ENCODE measurements at places on chromosomes 6 and 20.

GRCh38 chr20:49885558-49886332 lies 29.6 kb downstream of the SPATA2 start:
- DNase-seq: no peak

- no peak for DNase-seq
Observed at GRCh38 chr6:129146902-129147301, 264.0 kb downstream of the LAMA2 start.

GRCh38 chr6:2185466-2185865 lies 59.9 kb downstream of the GMDS start:
- no peak for DNase-seq

DNA sequence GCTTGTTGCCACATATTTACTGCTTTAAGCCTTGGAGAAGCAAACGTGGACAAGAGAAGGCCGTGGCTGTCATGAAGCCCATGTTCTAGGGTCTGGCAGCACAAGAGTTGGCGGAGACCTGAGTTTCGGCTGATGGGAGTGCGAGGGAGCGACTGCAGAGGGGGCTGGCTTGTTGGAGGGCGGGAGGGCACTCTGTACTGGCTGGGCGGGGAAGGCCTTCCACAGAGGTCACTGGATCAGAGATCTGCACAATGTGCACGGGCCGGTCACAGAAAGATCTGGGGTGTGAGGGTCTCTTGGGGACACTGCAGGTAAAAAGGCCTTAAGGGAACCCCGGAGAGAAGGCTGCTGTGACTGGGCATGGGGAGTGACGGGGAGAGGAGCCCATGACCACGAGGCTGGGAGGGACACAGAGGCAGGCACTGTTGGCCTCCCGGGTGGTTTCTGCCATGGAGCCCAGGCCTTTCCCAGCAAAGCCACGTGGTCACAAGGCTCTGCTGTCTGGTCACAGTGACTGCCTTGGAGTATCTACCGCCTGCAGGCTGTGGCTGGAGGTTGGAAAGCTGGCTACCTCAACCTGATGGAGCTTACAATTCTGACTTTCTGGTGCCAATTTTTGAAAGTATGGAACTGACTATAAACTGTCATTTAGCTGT lies 23.8 kb downstream of the FOXC1 start:
- DNase-seq: no peak

- DNase-seq: no peak
Observed at GRCh38 chr6:119237177-119237715, 112.3 kb downstream of the MAN1A1 start.

- no peak for DNase-seq
Observed at GRCh38 chr6:139117734-139118133, 17.1 kb upstream of the HECA start.

- no peak for DNase-seq
Observed at GRCh38 chr6:139239064-139239463, 52.7 kb downstream of the TXLNB start.

- no peak for DNase-seq
Observed at GRCh38 chr6:111280445-111280955, 193.2 kb downstream of the SLC16A10 start.

DNA sequence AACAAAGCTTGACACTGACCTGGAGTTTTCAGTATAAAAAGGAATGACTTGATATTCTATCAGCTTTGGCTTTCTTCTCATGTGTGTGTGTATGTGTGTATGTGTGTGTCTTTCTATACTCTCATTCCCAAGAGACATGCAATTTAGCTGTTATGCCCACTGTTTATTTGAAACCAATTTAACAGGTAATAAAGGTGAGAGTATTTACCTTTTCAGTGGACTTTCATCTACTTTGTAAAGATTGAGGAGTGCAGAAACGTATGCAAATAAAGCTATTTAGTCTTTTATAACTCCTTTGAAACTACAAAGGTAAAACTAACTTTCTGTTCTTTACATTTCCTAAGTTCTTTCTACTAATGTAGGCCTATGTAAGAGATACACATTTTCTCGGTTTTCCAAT lies 103.5 kb upstream of the HS3ST5 start:
- DNase-seq: no peak

DNA sequence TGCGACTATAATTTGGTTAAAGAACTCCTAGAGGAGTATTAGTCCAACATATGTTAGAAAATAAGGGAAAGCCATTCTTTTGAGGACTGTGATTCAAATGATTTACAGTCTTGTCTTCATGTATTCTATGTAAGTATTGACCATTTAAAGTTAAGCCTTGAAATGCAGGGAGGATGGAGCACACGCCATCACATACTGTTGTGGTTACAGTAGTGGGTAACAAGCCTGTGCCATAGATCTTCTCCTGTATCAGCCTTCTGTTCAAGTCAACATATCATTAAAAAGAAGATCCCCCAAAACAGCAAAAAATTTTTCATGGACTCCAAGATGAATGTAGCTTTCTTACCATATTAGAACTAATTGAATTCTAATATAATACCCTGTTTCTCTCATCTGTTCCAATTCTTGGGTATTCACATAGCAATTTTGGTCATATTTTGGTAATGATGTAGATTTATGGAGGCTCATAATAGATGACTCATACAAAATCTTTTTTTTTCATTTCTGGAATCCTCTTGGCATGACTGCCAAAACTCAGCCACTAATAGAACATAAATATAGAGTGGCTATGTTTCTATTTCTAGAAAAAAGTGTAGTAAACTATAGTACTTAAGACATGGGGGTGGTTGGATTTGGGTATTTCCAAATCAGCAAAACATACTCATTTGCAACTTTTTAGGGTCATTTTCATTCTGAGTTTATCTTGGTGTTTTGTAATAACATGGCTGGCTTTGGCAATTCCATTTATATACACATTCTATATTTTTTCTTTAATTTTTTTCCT lies 413.5 kb downstream of the BCKDHB start:
- no peak for DNase-seq

DNA sequence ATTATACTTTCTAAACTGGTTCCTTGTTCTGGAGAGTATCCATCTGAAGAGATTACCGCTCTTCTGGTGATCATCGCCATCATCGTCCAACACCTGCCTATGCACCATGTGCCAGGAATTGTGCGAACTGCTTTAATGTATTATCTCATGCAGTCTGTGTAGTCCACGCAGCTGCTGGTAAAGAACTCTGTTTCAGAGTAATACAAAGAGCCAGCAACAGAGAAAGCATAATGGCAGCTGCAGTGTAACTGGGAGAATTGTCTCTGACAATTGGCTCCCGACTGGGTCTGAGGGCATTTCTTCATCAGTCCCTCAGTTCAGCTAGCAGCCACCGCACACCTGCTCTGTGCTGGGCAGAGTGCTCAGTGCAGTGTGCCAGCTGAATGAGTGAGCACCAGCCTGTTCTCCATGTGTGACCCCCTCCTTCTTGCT lies 383.4 kb downstream of the GRIK2 start:
- no peak for DNase-seq

DNA sequence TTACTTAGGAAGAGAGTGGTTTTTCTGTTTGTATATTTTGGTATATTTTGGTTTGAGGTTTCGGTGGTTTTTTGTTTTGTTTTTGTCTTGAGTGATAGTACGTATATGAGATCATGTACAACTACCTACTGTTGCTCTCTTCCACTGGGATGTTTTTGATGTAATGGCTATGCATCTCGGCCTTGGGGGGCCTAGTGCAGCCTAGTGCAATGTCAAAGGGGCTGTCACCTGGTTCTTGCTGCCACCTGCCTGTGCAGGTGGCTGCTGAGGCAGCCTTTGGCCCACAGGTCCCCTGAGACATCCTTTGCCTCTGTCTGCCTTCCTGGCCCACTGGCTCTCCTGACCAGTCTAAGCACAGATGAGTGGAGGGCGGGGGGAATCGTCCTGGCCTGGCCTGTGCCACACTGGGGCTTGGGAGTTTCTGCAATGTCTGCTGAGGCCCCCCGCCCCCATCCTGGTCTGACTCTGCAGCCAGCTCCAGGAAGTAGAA lies 546.6 kb downstream of the CD83 start:
- DNase-seq: no peak

DNA sequence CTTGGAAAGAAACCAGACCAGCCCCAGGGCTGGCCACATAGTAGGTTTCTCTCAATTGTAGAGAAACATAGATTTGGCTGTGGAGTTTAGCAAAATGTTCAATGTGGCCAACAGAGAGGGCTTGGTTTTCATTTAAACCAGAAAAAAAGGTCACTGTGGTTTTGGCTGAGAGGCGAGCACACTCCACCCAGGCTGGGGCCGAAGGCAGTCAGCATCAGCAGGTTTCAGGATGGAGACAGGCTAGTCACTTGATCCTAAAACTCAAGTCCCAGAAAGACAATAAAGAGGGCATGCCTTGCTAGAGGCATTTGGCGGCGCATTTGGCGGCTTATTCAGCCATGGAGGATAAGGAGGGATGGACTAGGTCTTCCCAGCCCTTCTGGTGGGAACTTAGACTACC lies 73.1 kb downstream of the PRND start:
- DNase-seq: no peak
